ENCODE measurements at places on chromosomes 11 and 22. TPM values are rescaled to one million over a fixed set of nuclear protein-coding genes. Genes with fewer than 3 reads are reported as not detected.

DNA sequence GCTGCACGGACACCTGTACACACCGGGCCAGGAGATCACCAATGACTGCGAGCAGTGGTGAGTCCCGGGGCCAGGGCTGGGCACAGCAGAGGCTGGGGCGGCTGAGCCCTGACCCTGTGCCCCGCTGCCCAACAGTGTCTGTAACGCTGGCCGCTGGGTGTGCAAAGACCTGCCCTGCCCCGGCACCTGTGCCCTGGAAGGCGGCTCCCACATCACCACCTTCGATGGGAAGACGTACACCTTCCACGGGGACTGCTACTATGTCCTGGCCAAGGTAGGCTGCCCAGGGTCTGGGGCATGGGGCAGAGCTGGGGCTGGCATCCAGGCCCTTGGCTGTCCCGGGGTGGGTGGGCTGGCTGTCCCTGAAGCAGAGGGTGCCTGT lies 7.7 kb downstream of the MUC2 start:
- DNase-seq: no peak

GRCh38 chr11:73995247-73995646 lies 12.6 kb upstream of the UCP2 start:
- peak; percentile 68 for DNase-seq

GRCh38 chr11:128724891-128725611 lies 31.2 kb downstream of the FLI1 start:
- no peak for DNase-seq

GRCh38 chr22:38314051-38314932 lies 2.9 kb downstream of the CSNK1E start:
- DNase-seq: peak; percentile 65

DNA sequence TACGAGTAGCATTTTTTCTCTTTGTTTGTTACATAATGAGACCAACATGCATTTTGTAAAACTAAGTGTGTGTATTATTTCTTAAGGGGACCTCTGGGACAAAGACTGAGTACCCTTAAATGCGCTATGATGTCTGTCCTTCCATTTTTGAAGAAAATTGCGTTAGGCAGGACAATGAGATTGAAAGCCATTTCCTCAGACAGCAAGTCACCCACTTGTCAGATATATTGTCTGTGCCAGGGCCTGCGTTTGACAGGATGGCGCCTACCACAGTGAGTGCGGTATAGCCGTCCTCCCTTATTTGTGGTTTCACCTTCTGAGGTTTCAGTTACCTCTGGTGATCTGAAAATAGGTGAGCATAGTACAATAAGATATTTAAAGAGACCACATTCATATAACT lies 2.2 kb downstream of the AP2A2 start:
- DNase-seq: no peak

DNA sequence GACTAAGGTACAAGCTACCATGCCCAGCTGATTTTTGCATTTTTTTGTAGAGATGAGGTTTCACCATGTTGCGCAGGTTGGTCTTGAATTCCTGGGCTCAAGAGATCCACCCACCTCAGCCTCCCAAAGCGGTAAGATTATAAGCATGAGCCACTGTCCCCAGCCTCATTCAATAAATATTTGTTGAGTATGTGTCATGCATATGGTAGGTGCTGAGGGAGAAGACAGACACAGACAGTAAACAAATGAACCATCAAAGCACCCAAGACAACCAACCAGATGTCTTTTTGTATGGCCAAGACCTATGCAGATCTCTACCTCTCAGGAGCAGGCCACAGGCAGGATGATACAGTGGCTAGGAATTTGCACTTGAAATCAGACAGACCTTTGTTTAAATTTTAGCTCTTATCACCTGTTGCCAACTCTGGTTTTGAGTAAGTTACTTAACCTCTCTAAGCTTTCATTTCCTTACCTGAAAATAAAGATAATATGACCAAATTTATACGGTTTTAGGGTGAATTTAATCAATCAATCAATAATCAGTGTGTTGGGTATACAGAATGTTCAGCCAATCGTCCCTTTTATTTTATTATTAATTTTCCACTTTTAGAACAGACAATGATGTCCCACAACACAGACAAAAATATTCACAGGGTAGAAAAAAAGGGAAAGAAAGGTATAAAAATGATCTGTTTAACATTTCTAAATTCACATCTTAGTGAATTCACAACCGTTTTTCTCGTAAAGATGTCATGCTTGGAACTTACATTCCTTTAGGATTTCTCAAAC lies 128.2 kb downstream of the SGSM3 start:
- DNase-seq: no peak

DNA sequence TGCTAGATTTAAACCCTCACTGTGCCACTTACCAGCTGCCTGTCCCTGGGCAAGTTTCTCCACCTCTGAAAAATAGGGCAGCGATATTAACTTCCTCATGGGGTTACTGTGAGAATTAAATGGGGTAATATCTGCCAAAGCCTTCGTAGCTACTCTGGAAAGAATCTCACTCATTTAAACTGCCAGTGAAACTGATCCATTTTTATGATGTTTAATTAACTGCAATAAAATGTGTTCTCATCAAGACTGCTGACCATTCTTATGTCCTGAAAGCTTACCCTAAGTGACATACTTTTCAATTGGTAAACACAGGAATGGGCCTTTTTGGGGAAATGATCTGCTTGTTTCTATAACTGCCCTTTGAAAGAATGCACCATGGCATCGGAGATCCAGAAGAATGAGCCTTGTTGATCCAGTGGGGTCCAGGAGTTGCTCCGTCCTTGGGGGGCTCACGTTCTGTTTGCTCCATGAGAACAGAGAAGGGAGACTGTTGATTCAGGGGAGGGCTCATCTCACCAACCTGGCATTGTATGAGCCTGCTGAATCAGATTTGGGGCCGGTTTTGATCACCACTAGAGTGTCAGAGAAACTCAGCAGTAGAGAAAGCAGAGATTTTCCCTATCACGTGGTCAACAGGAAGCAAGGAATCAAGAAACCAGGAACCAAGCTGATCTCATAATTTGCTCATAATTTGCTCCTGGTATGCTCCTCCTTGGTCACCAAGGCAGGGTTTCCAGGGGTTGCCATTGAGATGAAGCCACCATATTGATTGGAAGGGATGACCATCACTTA lies 7.0 kb upstream of the CCDC86 start:
- DNase-seq: no peak

- no peak for DNase-seq
Measured at GRCh38 chr11:57217053-57217452, 20.0 kb downstream of the APLNR start.

DNA sequence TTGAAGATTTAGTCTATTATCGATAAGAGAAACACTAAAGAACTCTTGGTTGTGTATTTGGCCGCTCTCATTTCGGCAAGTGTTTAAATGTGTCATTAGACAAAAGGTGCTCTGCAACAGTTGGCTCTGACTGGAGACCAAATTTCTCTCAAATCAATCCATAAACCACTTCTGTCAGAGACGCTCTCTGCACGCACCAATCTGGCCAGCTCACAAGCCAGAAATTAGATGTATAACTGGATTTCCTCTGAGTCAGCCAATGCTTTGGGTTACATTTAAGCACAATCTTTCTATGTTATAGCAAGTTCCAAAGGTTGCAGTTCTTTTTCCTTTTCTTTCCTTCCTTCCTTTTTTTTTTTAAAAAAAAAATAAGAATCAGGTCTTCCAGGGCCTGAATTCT lies 17.6 kb upstream of the PARVA start:
- DNase-seq: no peak

GGTLC3 gene
- not detected for total RNA-seq

HBE1 gene
- not detected for total RNA-seq

- no peak for DNase-seq
Measured at GRCh38 chr11:66784575-66784974, 55.6 kb upstream of the SPTBN2 start.

DNA sequence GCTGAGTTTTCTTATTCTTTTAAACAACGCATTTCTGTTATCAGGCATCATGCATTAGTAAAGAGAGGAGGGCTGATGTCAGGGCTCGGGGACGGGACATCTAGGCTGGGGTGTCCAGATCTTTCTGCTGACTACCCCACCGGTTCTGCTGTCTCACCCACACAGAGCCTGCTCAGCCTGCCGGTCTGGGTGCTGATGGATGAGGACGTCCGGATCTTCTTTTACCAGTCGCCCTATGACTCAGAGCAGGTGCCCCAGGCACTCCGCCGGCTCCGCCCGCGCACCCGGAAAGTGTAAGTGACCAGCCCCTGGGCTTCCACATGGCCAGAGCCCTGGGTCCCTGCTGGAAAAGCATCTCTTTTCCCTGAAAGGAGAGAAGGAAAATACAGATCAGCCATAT lies 9.4 kb downstream of the NCF4 start:
- no peak for DNase-seq

DNA sequence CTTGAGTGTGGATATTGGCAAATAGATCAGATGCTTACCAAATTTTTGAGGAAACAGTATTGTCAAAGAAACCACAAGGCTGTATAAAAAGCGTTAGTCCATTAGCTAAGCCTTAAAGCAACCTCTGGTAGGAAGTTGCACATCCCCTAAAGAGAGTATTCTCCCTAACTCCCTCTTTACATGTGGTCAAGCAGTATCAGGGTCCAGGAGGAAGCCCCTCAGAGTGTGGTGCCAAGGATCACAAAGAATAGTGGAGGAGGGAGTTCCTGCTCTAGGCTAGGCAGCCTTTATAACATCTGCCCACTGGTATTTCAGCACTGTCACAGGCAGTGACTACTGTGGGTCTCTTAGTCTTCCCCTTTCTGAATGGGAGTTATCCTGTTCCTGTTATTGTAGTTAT lies 18.8 kb upstream of the AMPD3 start:
- DNase-seq: no peak

C11orf42 gene
- not detected for total RNA-seq

DNA sequence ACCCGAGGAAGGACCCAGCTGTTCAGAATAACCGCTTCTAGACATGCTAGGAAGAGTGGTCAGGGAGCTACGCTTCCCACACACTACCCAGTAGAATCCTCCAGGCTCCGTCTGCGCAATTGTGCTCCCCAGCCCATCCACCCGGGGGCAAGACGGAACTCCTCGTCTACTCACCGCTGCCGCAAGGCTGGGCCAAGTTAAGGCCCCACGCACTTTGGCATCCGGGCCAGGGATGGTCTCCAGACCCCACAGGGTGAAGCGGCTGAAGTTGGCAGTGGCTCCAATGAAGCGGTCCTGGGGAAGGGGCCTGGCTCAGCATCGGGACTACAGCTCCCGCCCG lies 757 bp downstream of the RNASEH2C start:
- no peak for DNase-seq

APOA4 gene
- total RNA-seq: not detected

HPS5 gene
- 5.2 TPM for total RNA-seq

DNA sequence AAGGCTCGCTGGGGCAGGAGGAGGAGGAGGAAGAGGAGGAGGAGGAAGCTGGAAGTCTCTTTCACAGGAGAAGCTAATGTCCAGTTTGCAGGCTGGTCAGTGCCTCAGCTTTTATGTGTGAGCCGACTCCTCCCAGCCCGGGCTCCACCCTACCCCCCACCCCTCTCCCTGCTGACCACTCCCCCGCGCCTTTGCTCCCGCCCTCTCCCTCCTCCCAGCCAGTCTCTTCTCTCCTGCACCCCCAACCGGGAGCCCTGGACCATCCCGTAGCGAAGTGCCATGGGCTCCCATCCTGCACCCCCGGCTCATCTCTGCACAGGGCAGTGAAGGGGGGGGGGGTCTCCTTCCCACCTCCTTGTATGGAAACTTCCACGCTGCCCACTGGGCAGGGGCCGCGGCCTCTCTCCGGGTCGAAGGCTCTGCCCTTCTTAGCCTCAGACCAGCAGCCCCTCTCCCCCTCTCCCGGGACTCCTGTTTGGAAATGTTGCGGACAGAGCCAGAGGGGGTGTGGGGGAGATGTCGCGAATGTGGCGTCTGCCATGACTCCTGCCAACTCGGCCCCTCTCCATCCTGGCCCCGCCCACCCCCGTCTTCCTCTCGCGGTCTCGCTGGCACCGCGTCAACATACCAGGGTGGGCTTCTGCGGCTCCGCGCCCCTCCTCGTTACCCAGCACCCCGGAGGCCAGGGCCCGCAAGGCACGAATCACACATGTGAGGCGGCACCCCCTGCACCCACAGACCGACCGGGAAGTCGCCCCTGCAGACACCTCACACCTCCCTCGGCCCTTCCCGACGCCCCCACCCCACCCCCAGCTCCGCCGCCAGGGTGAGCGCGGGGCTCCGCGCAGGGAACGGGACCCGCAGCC lies 1.8 kb downstream of the IGF2 start:
- DNase-seq: peak; percentile 93

MRGPRX3 gene
- not detected for total RNA-seq

DNA sequence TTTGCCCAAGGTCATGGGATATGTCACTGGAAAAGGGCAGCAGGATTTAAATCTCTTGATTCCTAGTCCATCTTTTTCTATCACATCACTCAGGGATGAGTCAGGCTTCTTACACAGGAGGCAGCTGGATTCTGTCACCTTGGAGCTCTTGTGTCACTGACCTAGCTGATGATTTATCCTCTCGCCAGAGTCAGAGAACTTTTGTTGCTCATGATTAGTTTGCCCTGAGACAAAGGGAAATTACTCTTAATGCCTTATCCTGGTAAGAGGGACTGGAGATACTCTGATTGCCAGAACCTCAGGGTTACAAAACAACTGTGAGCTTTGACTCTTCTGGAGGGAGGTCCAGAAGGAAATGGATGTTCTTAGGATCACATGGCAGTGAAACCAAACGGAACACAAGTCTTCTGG lies 10.1 kb downstream of the COA4 start:
- DNase-seq: no peak

DNA sequence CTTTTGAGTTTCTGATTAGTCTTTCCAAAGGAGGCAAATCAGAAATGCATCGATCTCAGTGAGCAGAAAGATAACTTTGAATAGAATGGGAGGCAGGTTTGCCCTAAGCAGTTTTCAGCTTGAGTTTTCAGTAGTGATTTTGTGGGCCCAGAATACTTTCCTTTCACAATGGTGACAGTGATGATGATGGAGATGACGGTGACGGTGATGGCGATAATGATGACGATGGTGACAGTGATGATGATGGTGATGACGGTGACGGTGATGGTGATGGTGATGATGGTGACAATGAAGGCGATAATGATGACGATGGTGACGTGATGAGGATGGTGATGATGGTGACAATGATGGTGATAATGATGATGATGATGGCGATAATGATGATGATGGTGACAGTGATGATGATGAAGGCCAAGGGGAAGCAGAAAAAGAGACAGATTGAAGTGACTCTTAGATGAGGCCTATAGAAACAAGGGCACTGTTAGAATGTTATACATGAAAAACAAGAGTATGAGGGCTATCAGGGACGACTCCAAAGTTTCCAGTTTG lies 153.4 kb upstream of the B3GAT1 start:
- DNase-seq: no peak

CHST1 gene
- total RNA-seq: 4.9 TPM

- no peak for DNase-seq
Measured at GRCh38 chr11:125763483-125763882, 15.1 kb downstream of the PATE2 start.

- no peak for DNase-seq
Measured at GRCh38 chr22:17086788-17087497, 2.1 kb downstream of the IL17RA start.

- peak; percentile 58 for DNase-seq
Measured at GRCh38 chr22:45096256-45096907, 67.3 kb upstream of the NUP50 start.

ZNF214 gene
- not detected for total RNA-seq

TMEM191C gene
- not detected for total RNA-seq

POU2AF1 gene
- 43.2 TPM for total RNA-seq

RIMBP3B gene
- not detected for total RNA-seq
